ENCODE measurements at places on chromosomes 16 and 17.
A peak's percentile ranks its signal among the peaks of the same experiment; 100 is the strongest.

GRCh38 chr16:78462288-78463208 lies 363.1 kb downstream of the WWOX start:
- DNase-seq = no peak

DNA sequence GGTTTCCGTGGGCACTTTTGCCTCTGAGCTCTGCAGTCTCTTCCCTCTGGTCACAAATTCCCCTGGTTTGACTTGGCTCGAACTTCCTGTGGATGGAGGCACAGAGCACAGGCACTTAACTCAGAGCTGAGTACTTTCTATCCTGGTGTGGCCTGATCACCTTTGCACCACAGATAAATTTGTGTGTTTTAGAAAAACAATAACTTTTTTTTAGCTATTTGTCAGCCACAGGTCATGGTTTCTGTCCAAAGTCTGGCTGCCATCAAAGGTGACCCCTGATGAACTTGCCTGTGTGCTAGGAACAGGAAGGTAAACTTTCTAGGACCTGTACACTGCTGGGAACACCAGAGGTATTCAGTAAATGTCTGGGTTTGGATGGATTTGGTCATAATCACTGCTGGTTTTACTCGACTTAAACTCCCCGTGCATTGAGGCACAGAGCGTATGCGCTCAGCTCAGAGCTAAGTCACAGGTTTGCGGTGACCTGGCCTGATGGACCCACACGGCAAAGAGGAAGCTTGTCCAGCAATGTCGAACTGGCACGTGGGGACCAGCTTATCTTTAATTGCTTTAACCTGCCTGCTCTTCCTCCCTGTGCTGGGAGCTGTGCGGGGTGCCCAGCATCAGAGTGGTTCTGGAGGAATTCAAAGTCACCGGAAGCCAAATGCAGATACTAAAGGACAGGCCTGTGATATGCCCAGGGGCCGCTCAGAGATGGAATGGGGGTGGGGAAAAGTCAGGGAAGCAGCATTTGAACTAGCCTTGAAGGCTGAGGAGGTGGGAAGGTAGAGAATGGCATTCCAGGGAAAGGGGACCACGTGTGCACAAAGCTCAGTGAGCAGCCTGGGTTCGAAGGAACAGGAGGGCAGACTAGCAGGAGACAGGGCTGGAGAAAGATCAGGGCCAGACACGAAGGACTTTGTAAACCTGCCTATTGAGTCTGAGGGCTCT lies 12.9 kb downstream of the SLC13A5 start:
- DNase-seq = no peak

- DNase-seq = no peak
Measured at GRCh38 chr17:19645734-19646201, 2.8 kb upstream of the ALDH3A2 start.

DNA sequence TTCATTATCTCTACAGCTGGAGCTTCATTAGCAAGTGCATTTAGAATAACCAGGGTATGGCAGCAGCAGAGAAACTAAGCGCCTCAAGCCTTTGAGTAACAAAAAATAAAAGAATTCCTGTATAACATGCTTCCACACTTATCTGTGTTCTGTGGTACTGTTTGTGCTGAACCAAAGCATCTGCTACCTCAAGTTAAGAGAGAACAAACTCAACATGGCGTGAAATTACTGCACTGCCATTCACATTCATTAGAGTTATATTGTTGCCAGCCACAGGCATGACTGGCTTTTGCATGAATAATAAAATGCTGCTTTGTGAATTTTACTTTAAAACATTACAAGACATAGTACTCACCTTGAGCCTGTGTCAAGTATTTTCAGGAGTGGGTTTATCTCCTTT lies 76.6 kb downstream of the NLK start:
- DNase-seq = no peak

GRCh38 chr17:15260376-15261257 lies 4.5 kb downstream of the PMP22 start:
- no peak for DNase-seq

DNA sequence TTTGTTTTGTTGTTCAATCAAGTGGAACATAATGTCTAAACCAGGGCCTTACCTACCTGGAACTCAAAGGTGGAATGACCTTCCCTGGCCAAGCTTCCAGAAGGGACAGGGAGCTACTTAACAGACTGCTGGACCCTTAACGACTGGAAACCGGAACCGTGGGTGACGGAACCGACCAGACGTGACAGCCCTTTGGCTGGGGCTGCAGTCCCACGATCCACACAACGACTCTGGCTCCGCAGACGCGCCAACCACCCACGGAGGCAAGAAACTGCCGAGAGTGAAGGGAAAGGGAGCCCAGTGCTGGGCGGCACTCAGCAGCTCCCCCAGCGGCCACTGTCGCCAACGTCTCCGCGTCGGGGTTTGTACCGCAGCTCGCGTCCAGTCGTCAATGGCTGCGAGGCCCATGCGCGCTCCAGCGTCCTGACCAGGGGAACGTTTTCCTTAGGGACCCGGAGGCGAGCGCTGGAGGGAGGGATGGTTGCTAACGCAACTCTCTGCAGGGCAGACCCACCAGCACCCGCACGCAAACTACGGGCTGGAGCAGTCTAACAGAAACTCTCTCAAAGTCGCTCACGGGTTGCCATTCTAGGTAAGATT lies 5.5 kb upstream of the KIF22 start:
- DNase-seq = no peak

GRCh38 chr16:73853968-73854367 lies 442.6 kb upstream of the PSMD7 start:
- DNase-seq = no peak

- peak; percentile 77 for DNase-seq
Measured at GRCh38 chr16:3158510-3159314, 23.9 kb downstream of the ZNF213 start.

- DNase-seq = peak; percentile 78
Measured at GRCh38 chr16:84618581-84619460, 943 bp upstream of the COTL1 start.

- DNase-seq = no peak
Measured at GRCh38 chr16:83930730-83931500, 22.1 kb upstream of the OSGIN1 start.

- DNase-seq = no peak
Measured at GRCh38 chr16:17246974-17247732, 223.6 kb downstream of the XYLT1 start.

DNA sequence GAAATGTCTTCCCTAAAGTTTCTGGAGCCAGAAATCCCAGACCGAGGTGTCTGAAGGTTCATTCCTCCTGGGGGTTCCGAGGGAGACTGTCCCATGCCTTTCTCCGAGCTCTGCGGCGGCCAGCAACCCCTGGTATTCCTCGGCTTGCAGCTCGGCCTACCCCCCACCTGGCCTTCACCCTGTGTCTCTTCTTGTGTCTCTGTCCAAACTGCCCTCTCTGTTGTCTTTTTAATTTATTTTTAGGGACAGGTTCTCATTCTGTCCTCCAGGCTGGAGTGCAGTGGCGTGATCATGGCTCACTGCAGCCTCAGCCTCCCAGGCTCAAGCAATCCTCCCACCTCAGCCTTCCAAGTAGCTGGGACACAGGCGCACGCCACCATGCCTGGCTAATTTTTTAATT lies 211.7 kb downstream of the SEC14L1 start:
- no peak for DNase-seq

DNA sequence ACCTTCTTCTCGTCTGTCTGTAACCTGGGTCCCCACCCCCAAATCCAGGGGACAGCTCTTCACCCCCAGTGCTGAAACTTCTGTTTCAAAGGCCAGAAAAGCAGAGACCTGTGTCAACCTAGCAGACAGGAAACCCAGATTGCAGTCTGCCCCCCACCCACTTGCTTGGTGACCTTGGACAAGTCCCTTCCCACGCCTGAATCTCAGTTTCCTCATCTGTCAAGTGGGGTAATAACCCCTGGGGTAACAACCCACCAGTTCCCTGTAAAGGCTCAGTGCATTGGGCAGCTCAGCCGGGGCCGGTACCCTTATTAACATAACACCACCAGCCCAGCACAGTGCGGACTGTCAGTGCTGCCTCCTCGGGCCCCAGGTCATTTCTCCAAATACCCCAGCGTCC lies 1.3 kb downstream of the STX1B start:
- no peak for DNase-seq

DNA sequence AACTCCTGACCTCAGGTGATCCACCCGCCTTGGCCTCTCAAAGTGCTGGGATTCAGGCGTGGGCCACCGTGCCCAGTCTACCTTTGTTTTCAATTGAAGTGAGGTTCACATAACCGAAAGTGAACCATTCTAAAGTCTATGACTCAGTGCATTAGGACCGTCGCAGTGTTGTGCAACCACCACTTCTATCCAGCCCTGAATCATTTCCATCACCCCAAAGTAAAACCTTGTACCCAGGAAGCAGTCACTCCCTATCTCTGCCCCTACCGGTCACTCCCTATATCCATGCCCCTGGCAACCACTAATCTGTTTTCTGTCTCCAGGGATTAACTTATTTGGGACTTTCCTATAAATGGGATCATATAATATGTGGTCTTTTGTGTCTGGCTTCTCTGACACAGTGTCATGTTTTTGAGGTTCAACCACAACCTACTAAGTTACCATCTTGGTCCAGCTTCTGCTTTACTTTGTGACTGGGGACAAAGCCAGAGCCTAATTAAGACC lies 28.3 kb upstream of the CDC42EP4 start:
- peak; percentile 90 for DNase-seq

DNA sequence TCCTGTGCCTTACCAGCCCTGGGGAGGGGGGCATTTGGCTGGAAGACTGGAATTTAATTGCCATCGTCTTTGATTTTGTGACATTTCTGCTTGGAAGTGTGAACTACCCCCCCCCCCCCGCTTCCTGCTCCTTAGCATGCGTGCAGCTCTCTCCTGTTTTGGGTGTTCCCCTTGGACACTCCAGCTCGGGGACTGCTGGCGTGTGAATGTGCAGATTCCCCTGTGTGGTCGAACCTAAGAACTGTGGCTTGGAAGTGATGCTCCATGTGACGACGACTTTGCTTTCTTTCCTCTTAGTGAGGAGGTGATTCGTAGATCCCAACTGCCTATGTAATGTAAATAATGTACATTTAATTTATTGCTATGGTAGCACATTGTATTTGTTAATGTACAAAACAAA lies 26.1 kb downstream of the OR1D5 start:
- no peak for DNase-seq

- DNase-seq = no peak
Measured at GRCh38 chr17:44111777-44112176, 11.7 kb downstream of the HDAC5 start.

DNA sequence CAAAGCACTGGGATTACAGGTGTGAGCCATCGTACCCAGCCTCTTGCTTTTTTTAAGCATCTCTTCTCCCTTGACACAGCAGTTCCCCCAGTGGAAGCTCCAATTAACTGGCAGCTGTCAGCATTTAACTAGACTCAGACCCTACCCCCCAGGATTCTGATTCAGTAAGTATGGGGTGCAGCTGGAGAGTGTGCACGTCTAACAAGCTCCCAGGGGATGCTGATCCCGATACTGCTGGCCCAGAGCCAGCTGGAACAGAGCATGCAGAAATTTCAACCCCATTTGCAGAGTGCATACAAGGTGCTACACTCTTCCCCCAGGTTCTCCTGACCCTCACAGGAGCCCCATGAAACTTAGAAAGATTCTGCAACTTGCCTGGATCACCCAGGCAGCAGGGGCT lies 27.7 kb upstream of the BCO1 start:
- no peak for DNase-seq
